ENCODE measurements at places on chromosomes 13 and 19.

DNA sequence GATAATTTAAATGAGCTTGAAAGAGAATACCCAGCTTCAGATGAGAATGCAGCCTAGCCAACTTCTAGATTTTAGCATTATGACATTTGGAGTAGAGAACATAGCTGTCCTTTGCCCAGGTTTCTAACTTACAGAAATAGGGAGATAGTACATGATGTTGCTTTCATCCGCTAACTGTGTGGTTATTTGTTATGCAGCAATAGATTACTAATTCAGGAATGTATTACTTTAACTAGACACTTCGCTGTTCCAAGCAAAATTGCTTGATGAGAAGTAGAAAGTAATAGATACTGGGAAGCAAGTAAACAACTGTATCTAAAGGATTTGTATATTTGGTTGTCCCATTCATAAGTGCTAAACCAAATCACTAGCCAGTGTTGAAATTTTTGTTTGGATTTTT, 790.9 kb upstream of the PRR20A start:
- DNase-seq = no peak

GRCh38 chr13:108929532-108930206, 300.3 kb downstream of the MYO16 start:
- DNase-seq = no peak

DNA sequence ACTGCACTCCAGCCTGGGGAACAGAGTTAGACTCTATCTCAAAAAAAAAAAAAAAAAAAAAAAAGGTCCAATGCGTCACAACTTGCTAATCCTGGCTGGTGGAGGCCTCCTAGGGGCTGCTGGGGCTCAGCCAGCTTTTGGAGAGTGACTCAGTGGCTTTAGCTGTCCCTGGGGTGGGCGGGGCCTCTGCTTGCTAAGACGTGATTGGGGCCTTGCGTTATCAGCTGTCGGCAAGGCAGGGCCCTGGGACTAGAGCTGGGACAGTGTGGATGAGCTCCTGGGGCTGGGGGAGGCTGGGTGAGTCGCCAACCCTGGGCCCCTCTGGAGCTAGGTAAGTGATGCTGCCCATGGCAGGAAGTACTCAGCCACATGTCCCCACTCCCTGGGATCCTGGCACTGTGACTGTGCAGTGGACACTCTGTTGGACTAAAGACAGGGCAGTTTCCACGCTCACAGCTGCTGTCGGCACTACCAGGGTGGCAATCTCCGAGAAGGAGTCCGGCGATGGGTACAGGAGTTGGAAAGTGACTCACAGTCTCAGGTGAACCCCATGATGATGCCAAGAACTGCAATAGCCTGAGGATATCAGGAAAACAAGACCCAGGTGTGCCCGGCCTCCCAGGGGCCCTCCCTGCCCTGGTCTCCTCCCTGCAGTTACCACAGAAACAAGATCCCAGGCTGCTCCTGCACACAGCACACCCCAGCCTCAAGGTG, 32.2 kb downstream of the F2RL3 start:
- no peak for DNase-seq

- peak; percentile 32 for DNase-seq
Measured at GRCh38 chr19:39497996-39498797, 550 bp upstream of the DLL3 start.

- peak; percentile 99 for DNase-seq
Measured at GRCh38 chr19:17859533-17860330, at the start of gene RPL18A. TSS of gene RPL18A (plus strand) at chr19:17859910. CDS start at chr19:17859957, 47 bp downstream.

DNA sequence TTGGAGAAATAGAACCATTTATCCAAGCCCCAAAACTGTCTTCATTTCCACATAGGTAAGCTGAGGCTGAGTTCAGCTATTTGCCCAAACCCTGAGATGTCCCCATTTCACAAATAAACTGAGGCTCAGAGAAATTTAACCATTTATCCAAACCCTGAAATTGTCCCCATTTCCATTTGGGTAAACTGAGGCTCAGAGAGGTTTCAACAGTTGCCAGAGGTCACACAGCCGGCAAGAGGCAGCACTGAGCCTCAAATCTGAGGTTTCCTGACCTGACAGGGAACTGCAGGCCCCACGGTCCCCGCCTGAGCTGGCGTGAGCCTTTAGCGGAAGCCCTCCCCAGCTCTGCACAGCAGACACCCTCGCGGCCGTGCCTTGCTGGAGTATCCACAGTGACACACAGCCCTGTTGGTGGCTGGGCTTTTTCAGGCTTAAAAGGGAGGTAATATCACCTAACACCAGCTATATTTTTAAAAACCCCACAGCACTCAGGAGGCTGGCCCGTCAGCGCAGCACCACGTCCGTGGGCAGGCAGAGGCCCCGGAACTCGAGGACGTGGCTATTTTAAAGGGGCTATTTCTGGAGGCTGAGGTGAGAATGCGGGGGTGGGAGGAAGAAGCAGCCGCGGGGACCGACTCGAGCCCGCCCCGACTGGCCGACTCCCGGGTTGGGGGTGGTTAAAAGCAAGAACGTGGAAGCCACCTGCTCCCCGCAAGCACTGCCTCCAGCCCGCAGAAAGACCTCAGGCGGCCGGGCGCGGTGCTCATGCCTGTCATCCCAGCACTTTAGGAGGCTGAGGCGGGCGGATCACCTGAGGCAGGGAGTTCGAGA, 18.5 kb downstream of the PTPRS start:
- DNase-seq = peak; percentile 17

- no peak for DNase-seq
Measured at GRCh38 chr13:65631078-65631477, 1599.1 kb downstream of the PCDH9 start.

- DNase-seq = no peak
Measured at GRCh38 chr19:50462970-50463369, 13.3 kb upstream of the EMC10 start.

- DNase-seq = no peak
Measured at GRCh38 chr19:54434873-54435214, 14.2 kb upstream of the LENG8 start.

- no peak for DNase-seq
Measured at GRCh38 chr19:18651300-18651699, 14.5 kb downstream of the KLHL26 start.

- no peak for DNase-seq
Measured at GRCh38 chr19:46229442-46229841, at the start of gene IGFL1. TSS of gene IGFL1 (plus strand) at chr19:46229742. CDS start at chr19:46229775, 33 bp downstream.

Measured in stimulated activated CD4-positive, alpha-beta T cell treated with anti-CD3 and anti-CD28 coated beads, Interleukin-2, amount 100 ng/mL, for 24 hours (primary cell).